ENCODE measurements at places on chromosomes 7 and 10.

DNA sequence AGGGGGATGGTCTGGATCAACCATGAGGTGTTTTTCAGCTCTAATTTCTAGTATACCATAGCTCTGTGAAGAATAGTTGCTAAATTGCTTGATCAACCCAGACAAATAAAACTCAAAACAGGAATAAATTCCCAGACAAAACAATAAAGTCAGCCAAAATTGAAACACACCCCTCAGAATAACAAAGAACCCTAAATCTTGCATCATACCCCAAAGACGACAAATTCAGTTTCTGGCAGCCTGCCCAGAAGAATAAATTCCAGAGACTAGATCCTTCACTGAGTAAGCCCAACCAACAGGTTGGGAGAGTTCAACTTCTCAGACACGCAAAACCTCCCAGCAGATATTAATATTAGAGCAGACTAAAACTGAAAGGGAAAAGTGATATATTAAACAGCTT, 11.2 kb upstream of the SEM1 start:
- DNase-seq: no peak

- DNase-seq: no peak
Measured at GRCh38 chr7:30604901-30605300, 10.2 kb downstream of the GARS1 start.

GRCh38 chr7:102410123-102410522, 14.0 kb downstream of the PRKRIP1 start:
- DNase-seq: no peak

- no peak for DNase-seq
Measured at GRCh38 chr10:86899670-86900276, 57.6 kb downstream of the MMRN2 start.

GRCh38 chr7:64099656-64100531, 54.7 kb downstream of the ZNF727 start:
- no peak for DNase-seq

DNA sequence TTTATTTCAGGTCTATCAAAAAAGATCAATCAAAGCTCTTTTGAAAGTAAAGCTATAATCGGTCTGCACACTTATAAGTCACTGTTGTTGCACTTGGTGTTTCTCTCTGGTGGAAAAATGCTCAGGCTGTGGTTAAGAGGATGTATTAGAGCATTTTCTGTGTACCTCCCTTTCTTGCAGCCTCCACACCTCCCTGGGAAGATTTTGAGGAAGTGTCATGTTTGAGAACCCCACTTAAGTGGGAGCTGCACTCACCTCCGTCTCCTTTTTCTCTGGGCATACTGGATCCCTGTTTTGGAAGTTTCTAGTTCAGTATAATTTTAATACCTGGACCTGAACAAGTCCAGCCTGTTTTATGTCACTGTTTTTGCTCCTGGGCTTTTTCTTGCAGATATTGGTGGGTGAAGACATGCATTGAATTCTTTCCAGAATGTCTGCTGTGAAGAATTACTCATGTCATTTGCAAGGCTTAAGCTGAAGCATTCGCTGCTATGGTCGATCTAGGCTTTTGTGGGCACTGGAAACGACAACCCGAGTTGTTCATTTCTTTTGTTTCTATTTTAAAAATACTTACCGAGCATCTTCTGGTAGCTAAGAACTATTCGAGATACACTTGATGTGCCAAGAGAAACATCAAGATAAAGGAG, 36.6 kb downstream of the TCF7L2 start:
- no peak for DNase-seq

DNA sequence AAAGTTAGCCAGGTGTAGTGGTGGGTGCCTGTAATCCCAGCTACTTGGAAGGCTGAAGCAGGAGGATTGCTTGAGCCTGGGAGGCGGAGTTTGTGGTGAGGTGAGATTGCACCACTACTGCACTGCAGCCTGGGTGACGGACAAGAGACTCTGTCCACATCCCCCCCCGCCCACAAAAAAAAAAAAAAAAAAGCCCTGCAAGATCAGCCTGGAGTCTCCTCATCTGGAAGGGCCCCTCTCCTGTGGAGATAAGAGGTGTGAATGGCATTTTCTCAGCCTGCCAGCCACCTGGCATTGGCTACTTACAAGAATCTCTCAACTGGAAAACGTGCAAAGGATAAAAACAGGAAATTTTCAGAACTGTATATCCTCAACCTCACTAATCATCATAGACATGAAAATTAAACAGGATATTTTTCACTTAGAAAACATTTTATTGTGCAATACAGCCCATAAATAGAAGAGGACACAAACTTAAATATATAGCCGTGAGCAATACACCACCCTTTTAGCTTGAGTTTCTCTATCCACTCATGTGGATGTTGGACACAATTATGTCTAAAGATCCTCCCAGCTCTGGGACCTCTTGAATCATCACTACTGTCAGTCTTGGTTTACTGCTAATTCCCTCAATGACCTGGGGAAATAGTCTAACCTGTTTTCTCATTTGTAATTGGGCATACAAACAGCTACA, 11.3 kb upstream of the TSPAN15 start:
- peak; percentile 67 for DNase-seq

GRCh38 chr10:61130366-61130765, 186.4 kb upstream of the RHOBTB1 start:
- no peak for DNase-seq

- no peak for DNase-seq
Measured at GRCh38 chr7:29350351-29350750, 155.8 kb downstream of the CHN2 start.

DNA sequence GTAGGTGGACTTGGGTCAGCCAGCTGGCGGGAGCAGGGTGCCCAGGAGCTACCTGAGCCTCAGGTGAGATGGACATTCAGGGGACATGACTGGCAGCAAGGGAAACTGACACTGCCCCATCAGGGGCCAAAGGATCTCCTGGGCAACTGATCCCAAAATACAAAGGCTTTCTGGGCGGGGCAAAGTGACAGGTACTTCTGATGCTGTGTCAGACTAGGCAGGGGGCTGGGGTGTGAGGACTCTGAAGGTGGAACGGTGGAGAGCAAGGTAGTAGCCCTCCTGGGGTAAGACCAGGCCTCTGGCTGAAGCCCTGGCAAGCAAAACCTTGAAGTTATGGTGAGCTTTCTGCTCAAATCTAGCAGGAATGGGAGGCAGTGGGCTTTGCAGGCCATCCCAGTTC, 4.4 kb downstream of the OPN4 start:
- DNase-seq: no peak

GRCh38 chr7:105210721-105211205, 178.0 kb downstream of the SRPK2 start:
- no peak for DNase-seq

DNA sequence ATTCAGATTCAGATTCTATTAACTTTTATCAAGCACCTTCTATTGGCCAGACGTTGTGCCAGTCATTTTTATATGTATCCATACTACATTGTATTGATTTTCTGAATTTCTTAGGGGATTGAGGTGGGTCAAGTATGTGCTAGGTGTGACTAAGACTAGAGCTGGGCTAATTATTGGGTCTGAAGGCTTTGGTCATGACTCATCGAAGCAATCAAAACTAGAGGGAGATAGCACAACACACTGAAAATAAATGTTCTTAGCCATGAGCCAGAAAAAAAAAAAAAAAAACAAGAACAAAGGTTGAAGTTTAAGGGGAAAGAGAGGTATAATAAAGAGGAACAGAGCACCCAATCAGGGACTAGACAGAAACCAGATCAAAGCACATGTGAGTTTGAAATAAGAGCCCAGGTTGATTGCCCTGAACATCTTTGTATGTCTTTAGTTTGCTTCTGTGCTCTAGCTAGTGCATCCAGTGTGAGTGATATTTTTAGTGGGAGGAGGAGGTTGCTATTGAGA, 171.6 kb upstream of the FOXP2 start:
- DNase-seq: no peak

- no peak for DNase-seq
Measured at GRCh38 chr7:72753781-72754180, 74.2 kb downstream of the TYW1B start.

DNA sequence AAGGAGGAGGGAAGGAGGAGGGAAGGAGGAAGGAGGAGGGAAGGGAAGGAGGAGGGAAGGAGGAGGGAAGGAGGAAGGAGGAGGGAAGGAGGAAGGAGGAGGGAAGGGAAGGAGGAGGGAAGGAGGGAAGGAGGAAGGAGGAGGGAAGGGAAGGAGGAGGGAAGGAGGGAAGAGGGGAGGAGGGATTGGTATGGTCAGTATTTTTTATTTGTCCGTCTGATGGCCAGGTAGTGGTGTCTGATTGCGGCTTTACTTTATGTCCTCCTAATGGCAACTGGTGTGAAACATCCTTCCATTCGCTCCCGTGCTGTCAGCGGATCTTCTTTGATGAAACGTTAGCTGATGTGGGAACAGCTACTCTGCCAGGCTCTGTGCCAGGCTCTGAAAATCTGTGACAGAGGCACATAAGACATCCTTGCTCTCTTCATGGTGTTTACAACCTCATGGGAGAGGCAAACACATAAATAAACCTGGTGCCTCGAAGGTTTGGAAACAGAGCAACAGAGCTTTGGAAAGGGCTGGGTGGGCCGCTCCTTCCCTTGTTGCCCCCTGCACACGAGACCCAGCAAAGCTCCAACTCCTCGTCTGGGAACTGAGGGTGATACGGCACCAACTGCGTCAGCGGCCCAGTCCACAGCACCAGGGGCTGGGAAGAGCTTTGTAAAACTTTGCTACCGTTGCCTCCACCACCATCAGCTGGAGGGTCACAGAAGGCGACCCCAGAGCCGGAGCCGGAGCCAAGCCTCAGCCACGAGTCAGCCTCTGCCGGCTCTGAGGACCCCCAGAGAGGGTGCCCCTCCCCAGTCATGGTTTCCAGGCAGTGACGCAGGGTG, 40.3 kb downstream of the PDGFA start:
- DNase-seq: no peak

DNA sequence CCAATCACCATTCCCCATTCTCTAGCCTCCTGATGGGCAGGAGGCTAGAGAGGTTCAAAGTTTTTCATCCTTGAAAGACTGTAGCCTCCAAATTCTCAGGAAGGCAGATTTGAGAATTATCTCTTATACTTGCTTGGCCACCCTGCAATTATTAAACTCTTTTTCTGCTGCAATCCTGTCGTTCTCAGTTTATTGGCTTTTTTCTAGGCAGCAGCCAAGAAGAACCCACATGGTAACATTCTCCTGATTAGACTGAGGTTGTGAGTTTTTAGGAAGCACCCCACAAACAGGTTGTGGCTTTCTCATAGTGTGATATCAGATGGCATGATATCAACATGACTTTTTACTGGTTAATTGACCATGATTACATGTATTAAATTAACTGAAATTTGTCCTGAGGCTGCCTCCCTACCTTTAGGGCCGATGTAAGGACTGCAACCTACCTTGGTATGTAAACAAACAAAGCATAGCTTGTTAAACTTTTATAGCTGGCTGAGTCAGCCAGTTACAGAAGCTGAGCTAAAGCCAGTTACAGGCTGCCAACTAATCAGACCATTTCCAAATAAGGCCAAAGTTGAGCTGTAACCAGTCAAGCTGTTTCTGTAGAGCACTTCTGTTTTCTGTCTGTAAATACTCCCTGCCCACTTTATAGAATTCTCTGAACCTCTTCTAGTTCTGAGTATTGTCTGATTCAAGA, 3.2 kb upstream of the ZNF248 start:
- no peak for DNase-seq

GRCh38 chr7:127689194-127689772, 37.3 kb downstream of the SND1 start:
- DNase-seq: no peak

DNA sequence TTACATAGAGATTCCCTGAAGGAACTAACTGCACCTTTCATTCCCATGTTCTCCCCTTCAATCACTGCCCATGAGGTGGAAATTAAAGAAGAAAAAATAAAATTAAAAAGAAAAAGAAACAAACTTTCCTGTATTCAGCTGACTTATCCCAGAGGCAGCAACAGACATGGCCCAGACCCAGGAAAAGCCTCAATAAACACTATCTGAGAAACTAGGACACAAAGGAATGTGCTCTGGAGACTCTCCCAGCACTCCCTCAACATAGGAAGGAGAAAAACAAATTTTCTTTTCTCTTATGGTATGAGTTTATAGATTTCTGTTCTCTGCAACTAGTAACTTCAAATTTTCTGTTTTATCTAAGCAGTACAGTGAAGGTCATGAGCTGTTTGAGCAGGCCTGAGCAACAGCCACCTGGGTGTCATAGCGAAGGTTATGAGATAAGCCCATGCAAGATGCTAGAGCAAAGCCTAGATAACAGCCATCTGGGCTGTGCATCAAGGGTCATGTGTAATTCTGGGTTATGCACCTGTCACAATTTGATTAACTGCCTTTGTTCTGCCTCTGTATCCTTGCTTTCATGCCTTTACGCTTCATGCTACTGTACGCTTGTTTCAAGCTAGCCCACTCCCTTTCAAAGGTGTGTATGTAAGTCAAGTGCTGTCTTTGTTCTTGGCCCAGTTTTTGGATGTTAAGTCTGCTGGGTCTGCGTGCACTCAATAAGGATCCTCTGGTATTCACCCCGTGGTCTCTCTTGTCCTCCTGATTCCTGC, 11.0 kb upstream of the OR6B1 start:
- DNase-seq: no peak

GRCh38 chr7:151306860-151307259, 34.8 kb upstream of the NUB1 start:
- DNase-seq: no peak

DNA sequence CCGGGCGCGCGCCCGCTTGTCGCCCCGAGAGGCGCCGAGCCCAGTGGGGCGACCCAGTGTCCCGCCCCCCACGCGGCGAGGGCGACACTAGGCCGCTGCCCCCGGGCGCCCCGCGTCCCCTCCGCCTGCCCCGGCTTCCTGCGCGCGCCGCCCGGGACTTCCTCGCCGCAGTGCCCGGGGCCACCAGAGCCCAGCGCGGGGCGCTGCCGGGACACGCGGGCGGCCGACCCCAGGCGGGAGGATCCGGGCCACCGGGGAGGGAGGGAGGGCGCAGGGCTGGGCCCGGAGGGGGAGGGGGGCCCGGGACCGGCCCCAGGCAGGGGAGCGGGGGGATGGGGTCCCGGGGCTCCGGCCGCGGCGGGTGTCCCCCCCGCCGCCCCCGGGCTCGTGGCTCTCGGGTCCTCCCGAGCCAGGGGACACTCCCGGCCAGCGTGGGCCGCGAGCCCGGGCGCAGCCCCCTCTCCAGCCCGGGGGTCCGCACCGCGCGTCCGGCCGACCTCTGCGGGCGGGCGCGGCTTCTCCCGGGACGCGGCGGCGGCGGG, 435 bp upstream of the PWWP2B start:
- no peak for DNase-seq

- DNase-seq: no peak
Measured at GRCh38 chr7:81165070-81165469, 246.2 kb upstream of the SEMA3C start.

DNA sequence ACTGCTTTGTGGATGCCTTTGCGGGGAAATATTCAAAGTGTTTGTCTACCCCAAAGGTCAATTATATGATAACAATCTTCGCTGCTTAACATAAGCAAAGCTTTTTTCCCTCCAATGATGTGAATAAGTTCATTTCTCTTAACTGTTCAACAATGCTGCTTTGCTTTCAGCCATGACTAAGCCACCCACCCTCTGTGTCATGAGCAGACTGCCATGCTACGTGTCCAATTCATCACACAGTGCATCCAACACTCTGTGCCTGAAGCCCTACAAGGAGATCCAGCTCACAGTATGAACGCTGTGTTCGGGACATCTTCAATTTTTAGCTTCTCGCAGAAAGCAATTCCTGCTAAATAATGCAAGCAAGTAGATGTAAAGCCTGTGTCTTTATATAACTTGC, 5.7 kb upstream of the TAS2R40 start:
- no peak for DNase-seq

- no peak for DNase-seq
Measured at GRCh38 chr7:94333810-94334209, 60.9 kb upstream of the COL1A2 start.

GRCh38 chr7:43092819-43093218, 19.6 kb upstream of the HECW1 start:
- no peak for DNase-seq

GRCh38 chr10:48361176-48361575, 54.7 kb downstream of the MAPK8 start:
- no peak for DNase-seq
